ENCODE measurements at places on chromosomes 5 and 9. TPM values are rescaled to one million over a fixed set of nuclear protein-coding genes. Genes with fewer than 3 reads are reported as not detected.

DNA sequence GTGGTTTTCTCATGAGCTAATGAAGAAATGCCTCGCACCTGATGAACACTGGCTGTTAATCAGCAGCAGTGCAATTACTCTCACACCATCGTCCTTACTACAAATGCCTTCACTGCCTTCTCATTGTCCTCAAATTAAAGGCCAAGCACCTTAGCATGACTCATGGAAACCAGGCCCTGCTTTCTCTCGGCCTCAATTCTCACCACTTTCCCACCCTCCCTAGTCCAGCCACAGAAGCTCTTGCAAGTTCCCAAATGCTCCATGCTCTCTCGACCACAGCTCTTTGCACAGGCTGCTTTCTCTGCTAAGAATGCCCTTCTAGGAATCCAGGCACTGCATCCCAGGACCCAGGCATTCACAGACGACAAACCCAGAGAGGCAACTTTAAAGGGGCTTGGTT is 94.6 kb upstream of the KLF4 start:
- H3K4me1 ChIP-seq = peaks cover 6% of the 10 kb centered on the region
- no peak for DNase-seq
- H3K27me3 ChIP-seq = no peaks in the 10 kb centered on the region
- H3K27ac ChIP-seq = no peak overlapping the region
- H3K4me3 ChIP-seq = no peak overlapping the region
- H3K36me3 ChIP-seq = no peaks in the 10 kb centered on the region

- H3K4me1 ChIP-seq = no peaks in the 10 kb centered on the region
- no peak overlapping the region for H3K4me3 ChIP-seq
- DNase-seq = peak; percentile 37
- no peaks in the 10 kb centered on the region for H3K27me3 ChIP-seq
These were observed 398.6 kb upstream of the ADAMTSL1 start for GRCh38 chr9:18075253-18075952.

Gene C9
- total RNA-seq = 926 TPM

DNA sequence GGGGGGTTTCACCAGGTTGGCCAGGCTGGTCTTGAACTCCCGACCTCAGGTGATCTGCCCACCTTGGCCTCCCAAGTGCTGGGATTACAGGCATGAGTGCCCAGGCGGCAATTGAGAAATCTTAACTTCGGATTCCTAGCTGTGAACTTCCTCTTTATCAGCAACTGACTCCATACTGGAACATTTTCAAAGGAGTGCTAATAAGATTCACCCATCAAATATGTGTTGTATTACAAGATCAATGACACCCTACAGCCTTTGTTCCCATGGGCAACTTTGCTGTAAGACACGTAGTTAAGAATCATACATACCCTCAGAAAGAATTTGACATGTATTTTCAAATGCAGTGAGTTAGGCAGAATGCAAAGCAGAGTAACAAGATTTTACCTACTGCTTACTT is 23.1 kb upstream of the ACOT12 start:
- no peaks in the 10 kb centered on the region for H3K36me3 ChIP-seq
- H3K4me1 ChIP-seq = peaks cover 12% of the 10 kb centered on the region
- DNase-seq = no peak
- no peak overlapping the region for H3K4me3 ChIP-seq
- H3K27me3 ChIP-seq = no peaks in the 10 kb centered on the region
- no peak overlapping the region for H3K27ac ChIP-seq

GRCh38 chr5:143574236-143574635 is 170.8 kb upstream of the NR3C1 start:
- no peaks in the 10 kb centered on the region for H3K27me3 ChIP-seq
- H3K36me3 ChIP-seq = no peaks in the 10 kb centered on the region
- H3K27ac ChIP-seq = no peak overlapping the region
- H3K4me1 ChIP-seq = no peaks in the 10 kb centered on the region
- no peak for DNase-seq
- H3K4me3 ChIP-seq = no peak overlapping the region

DNA sequence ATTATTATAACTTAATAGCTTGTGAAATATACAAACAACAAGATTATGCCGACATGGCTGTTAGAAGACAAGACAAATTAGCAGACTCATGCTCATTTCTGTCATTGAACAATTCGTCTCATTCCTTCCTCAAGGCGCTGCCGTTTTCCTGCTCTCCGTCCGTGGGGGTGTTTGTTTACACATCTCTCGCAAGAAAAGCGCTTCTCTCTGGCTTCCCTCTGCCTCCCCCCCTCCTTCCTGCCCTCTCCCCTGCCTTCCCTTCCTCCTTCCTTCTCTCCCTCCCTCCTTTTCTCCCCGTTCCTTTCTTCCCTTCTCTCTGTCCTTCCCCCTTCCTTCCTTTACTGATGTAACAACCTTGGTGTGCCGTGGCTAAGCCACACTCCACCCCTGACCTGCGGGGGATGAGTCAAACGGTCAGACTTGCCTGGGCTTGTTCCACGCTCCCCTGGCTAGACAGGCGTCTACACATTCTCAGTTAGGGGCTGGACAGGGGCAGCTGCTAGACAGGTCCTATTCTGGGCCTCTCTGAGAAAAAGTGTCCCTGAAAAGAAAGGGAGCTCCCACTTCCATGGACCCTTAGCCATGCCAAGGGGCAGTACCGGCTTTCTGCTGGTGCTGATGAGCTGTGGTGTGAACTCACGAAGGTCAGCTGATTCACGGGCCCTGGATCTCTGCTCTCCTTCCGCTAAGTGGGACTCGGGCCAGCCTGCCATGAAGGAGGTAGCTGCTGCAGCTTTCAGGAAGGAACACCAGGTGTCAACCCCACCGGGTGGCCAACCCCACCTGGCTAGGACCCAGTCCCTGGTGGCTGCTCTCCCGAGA is 32.0 kb upstream of the SPTLC1 start:
- no peak for DNase-seq
- no peak overlapping the region for H3K27ac ChIP-seq
- H3K36me3 ChIP-seq = no peaks in the 10 kb centered on the region
- H3K4me3 ChIP-seq = no peak overlapping the region
- no peaks in the 10 kb centered on the region for H3K27me3 ChIP-seq
- no peaks in the 10 kb centered on the region for H3K4me1 ChIP-seq

Gene ZDHHC11B
- 2.7 TPM for total RNA-seq

Gene OTP
- not detected for total RNA-seq

Gene PLPPR1
- total RNA-seq = 5.4 TPM

GRCh38 chr5:143188083-143188482 is 215.4 kb downstream of the NR3C1 start:
- no peaks in the 10 kb centered on the region for H3K4me1 ChIP-seq
- no peaks in the 10 kb centered on the region for H3K36me3 ChIP-seq
- no peaks in the 10 kb centered on the region for H3K27me3 ChIP-seq
- no peak overlapping the region for H3K27ac ChIP-seq
- no peak for DNase-seq

DNA sequence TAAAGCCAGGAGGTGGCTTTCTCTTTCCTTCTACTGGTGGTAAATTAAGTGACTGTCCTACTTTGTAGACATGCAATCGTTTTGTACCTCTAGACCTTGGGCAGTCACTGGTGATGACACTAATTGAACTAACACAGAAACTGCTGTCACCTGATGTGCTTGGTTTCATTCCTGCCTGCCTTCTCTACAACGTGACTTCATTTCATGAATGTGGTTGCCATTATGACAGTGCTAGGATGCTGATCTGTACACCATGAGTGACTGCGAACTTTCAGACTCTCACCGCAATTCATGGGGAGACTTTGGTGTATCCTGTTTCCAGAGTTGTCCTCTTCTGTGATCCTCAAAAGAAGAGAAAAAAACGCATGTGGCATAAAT is 47.5 kb downstream of the UBE2QL1 start:
- no peak overlapping the region for H3K4me3 ChIP-seq
- no peaks in the 10 kb centered on the region for H3K27me3 ChIP-seq
- H3K4me1 ChIP-seq = no peaks in the 10 kb centered on the region
- no peaks in the 10 kb centered on the region for H3K36me3 ChIP-seq
- DNase-seq = no peak
- peak overlapping the region; percentile 77 for H3K27ac ChIP-seq

- no peak for DNase-seq
- H3K27ac ChIP-seq = no peak overlapping the region
- no peak overlapping the region for H3K4me3 ChIP-seq
- H3K27me3 ChIP-seq = no peaks in the 10 kb centered on the region
- H3K36me3 ChIP-seq = no peaks in the 10 kb centered on the region
- no peaks in the 10 kb centered on the region for H3K4me1 ChIP-seq
These were observed 318.8 kb downstream of the ACTL7B start for GRCh38 chr9:108536836-108537601.

DNA sequence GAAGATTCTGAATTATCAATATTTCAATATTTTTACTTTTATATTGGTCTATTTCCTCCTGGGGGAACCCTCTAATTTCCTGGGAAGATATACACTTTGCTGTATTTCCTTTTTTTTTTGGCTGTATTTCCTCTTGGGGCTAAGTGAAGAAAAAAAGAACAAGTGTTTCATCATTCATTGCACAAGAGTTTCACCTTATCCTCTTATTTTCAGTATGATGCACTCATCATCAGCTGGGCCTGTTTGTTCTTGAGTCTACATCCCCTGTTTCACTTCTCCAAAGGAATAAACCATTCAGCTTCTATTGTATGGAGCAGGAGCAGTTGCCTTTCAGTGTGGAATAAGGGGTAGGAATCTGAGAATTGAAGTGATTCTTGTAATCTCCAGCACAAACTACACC is 210.8 kb downstream of the FAM170A start:
- no peak for DNase-seq
- no peaks in the 10 kb centered on the region for H3K4me1 ChIP-seq
- H3K27ac ChIP-seq = no peak overlapping the region

GRCh38 chr9:94952565-94953373 is 226.3 kb downstream of the AOPEP start:
- peaks cover 24% of the 10 kb centered on the region for H3K4me1 ChIP-seq
- no peak for DNase-seq
- H3K4me3 ChIP-seq = no peak overlapping the region
- H3K27ac ChIP-seq = no peak overlapping the region
- H3K27me3 ChIP-seq = no peaks in the 10 kb centered on the region

DNA sequence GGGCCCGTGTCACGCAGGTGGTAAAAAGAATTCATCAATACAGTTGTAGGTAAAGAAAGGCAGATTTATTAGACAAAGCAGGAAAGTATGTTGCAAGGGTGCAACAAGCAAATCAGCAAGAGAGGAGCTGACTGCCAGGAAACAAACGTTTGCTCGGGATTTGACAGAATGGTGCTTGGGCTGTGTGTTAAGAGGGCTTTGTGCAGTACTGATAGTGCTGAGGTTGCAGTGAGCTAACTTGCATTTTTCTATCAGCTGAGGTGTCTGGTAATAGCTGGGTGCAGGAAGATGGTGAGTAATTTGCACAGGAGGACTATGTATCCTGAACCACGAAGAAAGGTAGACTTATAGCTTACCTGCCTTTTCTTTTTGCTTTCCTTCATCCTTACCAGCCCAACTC is 3.9 kb upstream of the RARS1 start:
- no peak for DNase-seq
- no peak overlapping the region for H3K27ac ChIP-seq
- no peaks in the 10 kb centered on the region for H3K36me3 ChIP-seq
- no peaks in the 10 kb centered on the region for H3K4me1 ChIP-seq
- H3K27me3 ChIP-seq = no peaks in the 10 kb centered on the region

DNA sequence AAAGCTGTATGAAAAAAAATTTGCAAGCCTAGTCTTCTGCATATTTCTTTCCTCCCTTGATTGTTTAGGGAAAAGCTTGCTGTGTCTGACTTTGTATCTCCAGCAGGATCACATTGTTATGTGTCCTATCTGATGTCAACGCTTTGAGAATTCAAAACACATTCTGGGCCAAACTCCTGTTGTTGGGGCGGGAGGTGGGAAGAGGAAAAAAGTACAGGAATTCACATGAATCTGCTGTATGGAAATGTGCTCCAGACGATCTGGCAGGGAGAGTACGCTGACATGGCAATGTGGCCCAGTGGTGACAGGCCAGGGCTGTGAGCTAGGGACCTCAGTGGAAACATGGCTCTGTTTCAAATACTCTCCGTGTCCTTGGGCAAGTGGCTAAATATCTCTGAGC is 87.4 kb upstream of the GNA14 start:
- no peaks in the 10 kb centered on the region for H3K27me3 ChIP-seq
- H3K36me3 ChIP-seq = no peaks in the 10 kb centered on the region
- DNase-seq = no peak
- H3K4me3 ChIP-seq = no peak overlapping the region

GRCh38 chr9:69047371-69047770 is 11.8 kb downstream of the FXN start:
- DNase-seq = no peak
- no peak overlapping the region for H3K4me3 ChIP-seq
- H3K27ac ChIP-seq = no peak overlapping the region
- H3K4me1 ChIP-seq = peaks cover 6% of the 10 kb centered on the region
- no peaks in the 10 kb centered on the region for H3K27me3 ChIP-seq
- peaks cover 18% of the 10 kb centered on the region for H3K36me3 ChIP-seq

Gene GHR
- 75.2 TPM for total RNA-seq

- H3K36me3 ChIP-seq = no peaks in the 10 kb centered on the region
- H3K27me3 ChIP-seq = peaks cover 3% of the 10 kb centered on the region
- H3K4me1 ChIP-seq = peaks cover 4% of the 10 kb centered on the region
- H3K4me3 ChIP-seq = peak overlapping the region; percentile 74
- DNase-seq = peak; percentile 74
- H3K27ac ChIP-seq = no peak overlapping the region
These were observed 1.2 kb downstream of the CDKN2B-AS1 start for GRCh38 chr9:21995666-21996398.

GRCh38 chr9:130124085-130124860 is 47.9 kb upstream of the NCS1 start:
- peaks cover 6% of the 10 kb centered on the region for H3K36me3 ChIP-seq
- no peaks in the 10 kb centered on the region for H3K4me1 ChIP-seq
- no peaks in the 10 kb centered on the region for H3K27me3 ChIP-seq
- no peak overlapping the region for H3K27ac ChIP-seq
- no peak for DNase-seq

Gene BHMT2
- 234 TPM for total RNA-seq

GRCh38 chr5:179585941-179586401 is 35.6 kb downstream of the RUFY1 start:
- no peak overlapping the region for H3K4me3 ChIP-seq
- no peaks in the 10 kb centered on the region for H3K4me1 ChIP-seq
- no peaks in the 10 kb centered on the region for H3K27me3 ChIP-seq
- H3K36me3 ChIP-seq = no peaks in the 10 kb centered on the region

DNA sequence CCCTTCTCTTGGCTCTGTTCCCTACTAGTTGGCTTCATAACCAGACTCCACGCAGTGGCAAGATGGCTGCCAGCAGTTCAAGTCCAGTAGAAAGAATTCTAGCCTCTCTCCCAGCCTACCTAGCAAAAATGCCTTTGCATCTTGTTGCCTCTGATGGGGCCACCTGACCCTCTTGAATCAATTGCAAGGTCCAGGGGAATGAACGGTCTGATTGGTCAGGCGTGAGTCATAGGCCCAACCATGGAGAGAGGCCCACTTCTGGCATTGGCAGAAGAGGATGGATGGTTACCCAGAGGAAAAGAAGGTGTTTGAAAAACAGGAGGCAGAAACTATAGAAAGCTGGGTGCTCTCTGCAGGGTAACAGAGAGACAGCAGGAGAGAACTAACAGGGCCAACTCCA is 622.6 kb downstream of the CCDC171 start:
- DNase-seq = no peak
- no peak overlapping the region for H3K27ac ChIP-seq
- H3K4me3 ChIP-seq = no peak overlapping the region

Gene DMGDH
- 128 TPM for total RNA-seq

Measured in right lobe of liver (tissue), 6 donors.